Nephron progenitor cell (in vitro differentiated cells): ENCODE measurements at places on chromosomes 1 and 21.

- DNase-seq, result no peak
Measured at GRCh38 chr1:94772845-94773244, 47.3 kb upstream of the SLC44A3 start.

DNA sequence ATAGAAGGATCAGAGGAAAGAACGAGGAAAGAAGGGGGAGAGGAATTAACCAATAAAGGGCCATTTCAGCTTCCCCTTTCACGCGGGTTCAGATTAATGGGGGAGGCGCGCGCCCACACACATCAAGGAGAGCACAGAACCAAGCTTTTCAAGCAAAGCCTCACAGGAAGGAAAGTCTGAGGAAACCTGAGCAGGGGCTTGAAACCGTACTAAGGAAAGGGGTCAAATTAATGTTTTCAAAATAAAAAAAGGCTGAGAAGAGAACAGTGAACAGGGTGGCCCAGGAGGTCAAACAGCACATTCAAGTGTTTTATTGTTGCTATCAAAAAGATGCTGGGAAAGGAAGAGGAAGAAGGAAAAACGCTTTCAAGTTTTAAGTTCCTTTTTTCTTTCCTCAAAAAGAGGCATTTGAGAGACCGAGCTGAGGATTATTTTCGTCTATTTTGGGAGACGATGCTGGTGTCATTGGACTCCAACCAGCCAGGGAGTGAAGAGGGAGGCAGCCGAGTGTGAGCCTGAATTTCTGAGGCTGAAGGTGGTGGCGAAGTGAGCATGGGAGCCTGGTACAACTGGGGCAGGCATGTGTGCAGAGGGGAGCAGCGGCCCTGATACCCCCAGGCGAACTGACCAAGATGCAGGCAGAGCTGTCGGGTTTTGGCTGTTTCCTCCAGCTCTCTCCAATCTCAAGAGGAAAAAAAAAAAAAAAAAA is 88.4 kb downstream of the PROX1 start:
- DNase-seq, result peak; percentile 23

DNA sequence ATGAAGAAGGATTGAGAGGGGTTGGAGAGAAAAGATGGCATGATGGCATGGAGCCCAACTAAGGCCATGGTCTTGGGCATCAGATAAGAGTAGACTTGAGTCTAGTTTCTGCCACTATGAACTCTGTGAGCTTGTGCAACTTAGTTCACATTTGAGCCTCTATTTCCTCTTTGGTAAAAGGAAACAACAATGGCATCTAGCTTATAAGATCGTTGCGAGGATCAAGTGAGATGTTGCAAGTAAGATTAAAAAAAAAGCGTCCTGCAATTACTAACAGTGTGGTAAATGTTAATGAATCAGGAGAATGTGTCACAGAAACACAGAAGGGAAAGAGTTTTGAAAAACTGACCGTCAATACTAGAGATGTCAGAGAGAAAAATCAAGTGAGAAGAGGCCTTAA is 202.9 kb upstream of the FGGY start:
- DNase-seq, result no peak

GRCh38 chr1:245566952-245567351 is 412.2 kb downstream of the KIF26B start:
- DNase-seq, result peak; percentile 55

- no peak for DNase-seq
Measured at GRCh38 chr1:41819843-41820242, 98.9 kb downstream of the HIVEP3 start.

GRCh38 chr1:99497690-99498089 is 148.2 kb upstream of the PALMD start:
- DNase-seq, result no peak

GRCh38 chr1:19567041-19567440 is 77.1 kb upstream of the NBL1 start:
- DNase-seq, result no peak

- DNase-seq, result no peak
Measured at GRCh38 chr1:172244865-172245264, 175.6 kb upstream of the C1orf105 start.

- DNase-seq, result no peak
Measured at GRCh38 chr1:182777386-182777785, 12.2 kb upstream of the NPL start.

DNA sequence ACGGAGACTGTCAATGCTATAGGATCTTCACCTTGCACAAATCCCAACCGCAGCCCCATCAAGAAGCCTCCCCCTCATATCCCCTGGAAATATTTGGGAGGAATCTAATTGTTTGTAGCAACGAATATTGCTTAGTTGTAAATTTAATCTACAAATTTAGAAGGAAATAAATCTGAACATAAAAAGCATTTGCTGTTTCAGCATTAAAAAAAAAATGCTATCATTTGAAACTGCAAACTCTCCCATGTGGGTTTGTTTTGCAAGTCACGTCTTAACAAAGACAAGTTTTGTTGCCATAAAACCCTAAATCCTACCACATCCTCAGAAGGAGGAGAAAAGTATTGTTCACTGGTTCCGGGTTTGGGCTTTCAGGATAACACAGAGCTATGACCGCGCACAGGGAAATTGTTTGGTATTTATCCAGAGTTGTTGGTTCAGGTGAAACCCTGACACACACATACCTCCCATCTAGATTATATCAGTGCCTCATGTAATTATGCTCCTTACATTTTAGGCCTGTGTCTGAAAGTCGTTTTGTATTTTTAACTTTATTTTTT is 279.6 kb downstream of the TM2D1 start:
- DNase-seq, result no peak

DNA sequence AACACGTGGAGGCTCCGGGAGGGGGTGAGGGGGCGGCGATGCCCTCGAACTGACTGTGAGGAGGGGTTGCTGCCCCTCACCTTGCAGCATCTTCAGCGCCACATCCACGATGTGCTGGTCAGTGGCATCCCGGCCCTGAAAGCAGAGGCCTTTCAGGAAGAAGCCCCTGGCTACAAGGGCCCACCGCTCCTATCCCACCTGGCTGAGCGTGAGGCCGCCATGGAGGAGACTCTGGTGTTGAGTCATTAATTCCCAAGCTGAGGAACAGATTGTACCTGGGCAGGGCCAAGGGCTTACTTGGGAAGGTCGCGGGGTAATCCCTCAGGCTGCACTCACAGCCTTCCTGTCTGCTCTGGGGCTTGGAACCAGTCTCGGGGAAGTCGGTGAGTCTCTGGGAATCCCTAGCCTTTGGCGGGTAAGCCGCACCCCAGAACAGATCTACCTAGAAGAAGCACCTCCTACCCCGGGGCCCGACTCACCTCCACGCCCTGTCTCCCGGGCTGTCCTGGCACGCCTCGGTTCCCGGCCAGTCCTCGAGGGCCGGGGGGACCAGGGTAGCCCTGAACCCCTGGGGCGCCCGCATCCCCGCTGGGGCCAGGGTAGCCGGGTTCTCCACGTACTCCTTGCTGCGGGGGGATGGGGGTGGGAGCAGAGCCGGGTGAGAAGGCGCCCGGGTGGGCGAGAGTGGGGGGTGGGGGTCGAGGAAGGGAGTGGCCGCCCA is 13.9 kb downstream of the COL9A2 start:
- DNase-seq, result no peak

DNA sequence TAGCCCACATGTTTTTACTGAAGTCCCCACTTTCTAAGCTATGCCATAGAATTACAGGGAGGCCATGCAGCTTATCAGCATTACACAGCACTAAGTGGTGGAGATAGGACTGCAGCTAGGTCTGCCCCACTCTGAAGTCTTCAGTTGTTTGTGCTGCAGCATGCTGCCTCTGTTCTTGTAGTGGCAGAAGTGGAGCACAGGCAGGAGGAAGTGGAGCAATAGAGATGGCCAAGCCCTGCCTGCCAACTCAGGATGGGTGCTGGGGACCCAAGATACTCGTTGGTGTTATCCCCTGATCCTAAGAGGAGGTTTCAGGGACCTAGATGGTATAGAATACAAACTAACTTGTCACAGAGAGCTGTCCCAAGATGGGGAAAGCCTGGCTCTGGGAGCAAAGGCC is 12.9 kb downstream of the MRPL37 start:
- DNase-seq, result no peak

GRCh38 chr1:25066256-25066655 is 136.2 kb upstream of the RUNX3 start:
- DNase-seq, result no peak

DNA sequence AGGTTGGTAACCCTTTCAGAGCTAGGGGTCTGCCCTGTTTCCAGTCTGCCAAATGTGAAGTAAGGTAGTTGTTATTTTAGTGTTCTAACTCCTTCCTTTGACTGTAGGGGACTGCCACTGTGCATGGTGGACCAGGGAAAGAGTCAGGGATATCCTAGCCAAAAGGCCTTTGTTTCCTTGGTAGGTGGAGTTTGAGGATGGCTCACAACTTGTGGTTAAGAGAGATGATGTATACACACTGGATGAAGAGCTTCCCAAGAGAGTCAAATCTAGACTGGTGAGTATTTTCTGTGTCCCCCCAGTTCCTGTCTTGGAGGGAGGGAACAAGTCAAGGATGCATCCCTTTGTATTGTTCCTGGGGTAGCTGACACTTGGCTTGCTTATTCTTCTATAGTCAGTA is 3.5 kb upstream of the ST3GAL3 start:
- no peak for DNase-seq

GRCh38 chr1:54355931-54356679 is 50.1 kb downstream of the SSBP3 start:
- no peak for DNase-seq

DNA sequence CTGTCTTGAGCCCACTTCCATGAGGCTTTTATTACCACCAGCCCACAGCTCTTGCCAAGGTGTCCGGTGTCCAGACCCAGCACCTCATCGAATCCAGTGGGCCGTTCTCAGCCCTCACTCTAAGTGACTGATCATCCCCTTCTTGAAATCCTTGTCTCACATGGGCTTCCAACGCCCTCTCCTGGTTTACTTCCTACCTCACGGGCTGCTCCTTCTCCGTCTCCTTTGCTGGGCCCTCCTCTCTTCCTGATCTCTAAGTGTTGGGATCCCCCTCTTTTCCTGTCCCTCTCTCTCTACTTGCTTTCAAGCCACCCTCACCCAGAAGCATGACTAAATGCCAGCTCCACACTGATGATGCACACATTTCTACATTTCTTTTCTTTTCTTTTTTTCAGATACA is 9.0 kb upstream of the RHBG start:
- DNase-seq, result peak; percentile 34

- peak; percentile 95 for DNase-seq
Measured at GRCh38 chr1:94247138-94248094, 10.0 kb upstream of the ARHGAP29 start.

GRCh38 chr1:44346184-44346583 is 8.9 kb downstream of the ERI3 start:
- no peak for DNase-seq

DNA sequence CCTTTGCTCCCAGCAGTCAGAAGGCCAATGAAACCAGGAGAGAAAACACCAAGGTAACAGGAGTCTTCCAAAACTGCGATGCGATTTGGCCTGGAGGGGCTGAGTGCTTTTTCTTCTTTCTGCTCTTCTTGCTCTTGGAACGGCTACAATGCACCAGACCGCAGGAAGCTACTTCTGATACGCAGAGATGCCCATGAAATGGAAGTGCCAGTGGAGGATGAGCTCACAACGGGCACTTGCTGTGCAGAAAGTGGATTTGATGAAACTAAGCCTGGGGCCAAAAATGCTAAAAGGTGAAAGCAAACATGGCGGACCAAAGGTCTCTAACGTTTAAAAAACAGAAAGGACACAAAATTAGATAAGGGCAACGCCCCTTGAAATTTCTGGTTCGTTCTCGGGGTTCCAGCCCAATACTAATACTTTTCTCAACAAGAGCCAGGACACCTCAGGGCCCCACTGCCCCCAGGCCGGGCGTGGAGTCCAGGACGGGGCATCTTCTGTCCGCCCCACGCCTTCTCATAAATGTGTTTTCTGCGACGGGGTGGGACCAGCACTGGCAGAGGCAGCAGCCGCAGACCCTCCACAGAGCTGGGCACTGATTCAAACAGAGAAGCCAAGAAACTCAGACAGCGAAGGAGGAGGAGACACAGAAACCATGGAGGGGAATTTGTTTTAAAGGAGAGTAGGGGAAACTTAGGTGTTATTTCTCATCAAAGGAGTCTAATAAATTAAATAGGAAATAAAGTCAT is 101.3 kb downstream of the CRYAA start:
- DNase-seq, result no peak

DNA sequence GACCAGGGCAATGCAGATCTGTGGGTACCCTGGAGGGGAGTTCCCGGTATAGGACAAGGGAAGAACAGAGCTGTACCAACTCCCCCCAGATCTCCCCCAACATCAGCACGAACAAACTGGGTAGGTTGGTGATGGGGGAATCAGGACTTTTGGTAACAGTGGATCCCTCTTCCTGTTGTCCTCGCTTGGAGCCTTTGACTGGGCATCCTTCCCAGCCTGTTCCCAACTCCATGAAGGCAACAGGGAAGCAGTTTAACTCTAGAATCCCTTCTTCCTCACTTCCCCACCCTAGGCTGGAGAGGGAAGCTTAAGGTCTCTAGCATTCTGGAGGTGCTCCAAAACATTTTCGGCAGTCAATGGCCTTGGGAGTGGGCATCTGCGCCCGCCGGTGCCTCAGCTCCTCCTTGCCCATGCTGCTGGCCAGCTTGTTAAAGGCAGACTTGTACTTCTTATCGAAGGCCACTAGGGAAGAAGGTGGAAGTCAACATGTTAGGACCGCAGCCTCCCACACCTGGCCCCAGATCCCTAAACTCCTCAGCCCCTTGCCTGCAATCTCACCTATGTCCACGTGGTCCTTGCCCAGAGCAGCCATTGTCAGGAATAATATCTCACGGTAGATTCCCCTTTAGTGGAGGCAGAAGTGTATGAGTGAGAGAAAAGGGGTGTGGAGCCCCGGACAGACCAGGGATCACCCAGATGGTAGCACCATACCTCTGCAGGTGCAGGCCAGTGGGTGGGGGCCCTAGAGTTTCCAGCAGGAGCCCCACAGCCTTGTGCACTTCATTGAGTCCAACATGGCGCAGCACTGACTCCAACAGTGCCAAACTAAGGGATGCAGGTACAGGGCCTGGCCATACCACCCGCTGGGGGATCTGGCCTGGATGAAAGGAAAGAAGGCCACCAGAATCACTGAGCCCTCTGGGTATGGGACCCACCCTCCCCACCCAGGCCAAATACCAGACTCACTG is 7.5 kb upstream of the GATAD2B start:
- no peak for DNase-seq

DNA sequence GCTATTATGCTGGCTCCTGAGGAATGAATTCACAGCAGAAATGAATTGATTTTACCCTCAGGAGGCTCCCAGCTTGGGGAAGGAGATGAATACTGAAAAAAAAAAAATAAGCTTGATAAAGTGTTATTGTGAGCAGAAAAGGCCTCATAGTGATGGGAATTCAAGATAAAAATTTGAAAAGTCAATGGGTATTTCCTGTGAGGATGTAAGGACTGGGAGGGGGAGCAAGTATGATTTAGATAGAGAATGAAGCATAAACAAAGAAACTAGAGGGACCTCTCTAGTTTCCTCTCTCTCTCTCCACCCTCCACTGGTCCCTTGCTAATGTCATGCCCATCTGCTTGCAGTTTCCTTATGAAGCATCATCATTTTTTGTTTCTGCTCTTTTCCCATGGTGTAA is 439.0 kb upstream of the PLXNA2 start:
- no peak for DNase-seq

DNA sequence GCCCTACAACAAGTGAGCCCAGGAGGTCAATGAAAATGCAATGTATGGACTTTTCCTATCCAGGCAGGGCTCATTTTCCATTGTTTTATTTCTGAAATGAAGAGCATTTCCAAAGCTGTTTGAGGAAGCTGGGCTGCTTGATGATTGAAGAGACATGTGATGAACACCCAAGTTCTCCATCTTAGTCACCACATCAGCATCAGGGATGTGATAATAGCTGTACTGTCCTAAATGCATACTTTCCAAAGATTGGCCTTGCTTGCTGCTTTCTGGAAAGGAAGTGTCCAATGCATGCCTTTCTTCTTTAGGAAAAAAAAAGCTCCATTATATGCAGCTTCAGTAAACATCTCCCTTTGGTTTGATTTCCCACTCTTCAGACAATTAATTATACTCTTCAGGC is 425.9 kb upstream of the RUNX1 start:
- no peak for DNase-seq
